ENCODE measurements at places on chromosomes 4 and X.

DNA sequence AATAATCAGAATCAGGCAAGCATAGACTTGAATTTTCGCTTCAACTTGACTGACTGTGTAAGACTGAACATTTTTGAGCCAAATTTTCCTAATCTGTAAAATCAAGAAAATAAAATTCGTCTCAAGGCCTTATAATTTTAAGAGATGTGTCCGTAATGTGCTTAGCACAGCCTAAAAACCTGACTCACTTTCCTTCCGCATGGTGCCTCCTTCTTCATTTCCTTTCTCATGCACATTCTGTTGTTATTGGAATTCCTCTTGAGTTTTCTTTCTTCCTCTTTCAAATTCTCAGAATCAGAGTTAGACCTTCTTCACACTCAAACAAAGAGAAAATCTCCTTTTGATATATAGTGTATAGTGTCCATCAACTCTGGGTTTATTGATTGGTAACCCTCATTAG lies 208.9 kb upstream of the SLIT2 start:
- no peak for DNase-seq

DNA sequence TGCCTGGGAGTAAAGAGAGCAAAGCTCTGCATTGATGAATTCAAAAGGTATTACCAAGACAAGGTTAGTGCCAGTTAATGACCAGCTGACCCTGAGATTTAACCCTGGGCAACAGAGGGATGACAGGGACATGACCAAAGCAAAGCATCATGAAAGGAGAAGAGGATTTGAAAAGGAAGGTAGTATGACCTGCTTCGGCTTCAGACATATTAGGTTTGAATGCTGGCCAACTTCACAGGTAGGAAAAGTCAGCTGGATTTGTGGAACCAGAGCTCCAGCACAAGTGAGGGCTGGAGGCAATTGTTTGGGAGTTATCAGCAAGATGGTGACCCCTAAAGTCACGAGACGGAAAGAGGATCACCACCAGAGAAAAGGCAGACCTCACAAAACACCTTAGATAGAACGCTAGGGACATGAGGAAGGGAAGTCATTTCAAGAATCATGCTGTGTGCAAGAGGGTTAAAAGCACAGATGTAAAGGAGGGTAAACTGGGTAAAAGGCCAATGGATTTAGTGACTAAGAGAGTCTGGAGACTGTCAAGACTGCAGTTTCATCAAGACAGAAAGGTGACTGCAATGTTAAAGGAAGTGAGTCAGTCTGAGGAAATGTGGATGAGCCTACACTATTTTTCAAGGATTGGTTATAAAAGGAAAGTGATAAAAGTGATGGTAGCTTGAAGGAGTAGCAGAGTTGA lies 45.6 kb downstream of the SH3RF1 start:
- no peak for DNase-seq

- DNase-seq, result no peak
Measured at GRCh38 chr4:87093443-87094123, 126.8 kb downstream of the KLHL8 start.

GRCh38 chr4:160808174-160808573 lies 1355.6 kb downstream of the FSTL5 start:
- DNase-seq, result no peak

- no peak for DNase-seq
Measured at GRCh38 chr4:111530446-111530845, 614.8 kb upstream of the FAM241A start.

DNA sequence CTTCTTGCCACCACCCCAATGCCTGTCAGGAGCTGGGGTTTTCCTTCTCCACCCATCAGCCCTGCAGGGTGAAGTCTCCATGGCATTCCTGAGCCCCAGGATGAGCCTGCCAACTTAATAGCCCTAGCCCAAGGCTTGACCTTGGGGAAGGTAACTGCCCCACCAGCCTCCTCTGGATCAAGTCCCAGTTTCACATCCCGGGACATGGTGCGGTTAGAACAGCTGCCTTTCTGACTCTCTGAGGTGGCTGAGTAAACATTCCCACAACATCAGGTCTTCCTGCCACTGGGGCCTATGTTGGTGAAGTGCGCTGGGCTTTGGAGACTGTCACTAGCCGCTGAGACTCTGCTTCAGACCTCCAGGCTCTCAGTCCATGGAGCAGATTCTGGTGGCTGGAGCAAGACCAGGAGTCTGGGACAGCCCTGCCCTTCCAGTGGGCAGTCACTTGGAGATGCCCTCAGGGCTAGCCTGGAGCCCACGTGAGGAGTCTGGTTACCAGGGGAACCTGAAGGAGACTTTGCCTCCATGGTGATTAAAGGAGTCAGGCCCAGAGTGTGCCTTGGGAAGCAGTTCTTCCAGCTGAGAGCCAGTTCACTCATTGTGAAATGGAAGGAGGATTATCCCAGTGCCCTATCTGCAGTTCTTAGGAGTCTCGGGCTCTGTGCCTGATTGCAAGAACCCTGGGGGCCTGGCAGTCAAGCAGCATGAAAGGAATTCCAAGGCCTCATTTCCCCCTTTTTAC lies 56.8 kb downstream of the SMIM20 start:
- DNase-seq, result no peak

DNA sequence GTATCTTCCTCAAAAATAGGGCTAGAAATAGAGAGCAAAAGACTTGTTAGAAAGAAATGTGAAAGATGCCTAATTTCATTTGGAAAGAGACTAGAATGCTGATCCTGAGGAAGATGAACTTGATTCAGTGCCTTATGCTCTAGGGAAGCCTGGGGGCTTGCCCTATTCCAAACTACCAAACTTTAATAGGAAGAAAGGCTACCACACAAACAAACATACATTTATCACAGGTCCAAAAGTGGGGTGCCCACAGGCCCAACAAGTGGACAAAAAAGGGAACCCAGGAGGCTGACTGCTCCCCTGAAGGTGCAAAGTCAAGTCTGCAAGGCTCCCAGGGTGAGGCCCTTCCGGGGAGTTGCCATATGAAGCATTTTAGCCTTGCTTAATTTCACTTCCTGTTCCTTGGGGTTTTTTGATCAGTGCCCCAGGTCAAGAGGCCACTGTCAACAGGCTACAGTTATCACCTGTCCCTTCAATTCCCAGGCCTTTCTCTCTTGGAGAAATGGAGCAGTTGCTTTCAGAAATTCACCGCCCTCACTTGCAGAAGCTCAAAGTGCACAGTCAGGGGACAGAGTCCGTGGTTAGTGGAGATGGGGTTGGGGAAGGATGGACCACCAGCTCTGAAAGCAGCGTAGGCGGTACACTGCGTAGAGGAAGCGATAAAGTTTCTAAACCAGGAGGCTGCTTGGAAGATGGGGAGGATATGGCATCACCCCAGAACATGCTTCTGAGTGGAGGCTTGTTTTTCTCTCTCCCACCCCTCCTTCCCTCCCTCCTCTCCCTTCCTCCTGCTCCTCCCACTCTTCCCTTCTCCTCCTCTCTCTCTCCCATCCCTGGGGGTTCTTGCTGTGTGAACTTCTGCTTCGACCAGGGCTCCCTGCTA lies 36.4 kb downstream of the TMEM154 start:
- no peak for DNase-seq

- DNase-seq, result no peak
Measured at GRCh38 chr4:123921339-123921738, 524.7 kb downstream of the SPRY1 start.
